ENCODE measurements at places on chromosomes 3 and 15.

GRCh38 chr15:85379403-85380131, 836 bp upstream of the AKAP13 start:
- peak; percentile 14 for DNase-seq

- no peak for DNase-seq
Observed at GRCh38 chr3:121747976-121748375, 1.6 kb downstream of the GOLGB1 start.

DNA sequence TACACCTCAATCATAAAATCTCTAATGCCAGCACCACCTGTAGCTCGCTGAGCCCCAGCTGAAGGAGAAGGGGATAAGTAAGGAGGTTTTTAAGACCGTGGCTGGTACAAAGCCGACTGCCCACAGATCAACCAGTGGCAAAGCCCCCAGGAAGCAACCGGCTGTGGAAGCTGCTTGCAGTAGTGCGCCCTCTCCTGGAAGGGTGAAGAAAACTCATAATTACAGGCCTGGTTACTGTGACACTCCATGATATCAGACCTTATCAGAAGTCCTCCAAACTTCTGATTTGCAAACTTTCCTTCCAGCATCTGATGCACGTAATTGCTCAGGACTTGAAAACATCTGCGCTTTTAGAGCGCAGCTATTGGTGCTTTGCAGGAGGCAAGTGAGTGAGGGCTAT, 63.1 kb upstream of the MCTP2 start:
- no peak for DNase-seq

GRCh38 chr15:77111789-77112188, 40.9 kb upstream of the TSPAN3 start:
- DNase-seq: no peak

DNA sequence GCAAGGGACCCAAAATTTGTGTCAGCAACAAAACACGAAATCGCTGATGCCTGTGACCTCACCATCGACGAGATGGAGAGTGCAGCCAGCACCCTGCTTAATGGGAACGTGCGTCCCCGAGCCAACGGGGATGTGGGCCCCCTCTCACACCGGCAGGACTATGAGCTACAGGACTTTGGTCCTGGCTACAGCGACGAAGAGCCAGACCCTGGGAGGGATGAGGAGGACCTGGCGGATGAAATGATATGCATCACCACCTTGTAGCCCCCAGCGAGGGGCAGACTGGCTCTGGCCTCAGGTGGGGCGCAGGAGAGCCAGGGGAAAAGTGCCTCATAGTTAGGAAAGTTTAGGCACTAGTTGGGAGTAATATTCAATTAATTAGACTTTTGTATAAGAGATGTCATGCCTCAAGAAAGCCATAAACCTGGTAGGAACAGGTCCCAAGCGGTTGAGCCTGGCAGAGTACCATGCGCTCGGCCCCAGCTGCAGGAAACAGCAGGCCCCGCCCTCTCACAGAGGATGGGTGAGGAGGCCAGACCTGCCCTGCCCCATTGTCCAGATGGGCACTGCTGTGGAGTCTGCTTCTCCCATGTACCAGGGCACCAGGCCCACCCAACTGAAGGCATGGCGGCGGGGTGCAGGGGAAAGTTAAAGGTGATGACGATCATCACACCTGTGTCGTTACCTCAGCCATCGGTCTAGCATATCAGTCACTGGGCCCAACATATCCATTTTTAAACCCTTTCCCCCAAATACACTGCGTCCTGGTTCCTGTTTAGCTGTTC, 34.9 kb downstream of the CHDH start:
- no peak for DNase-seq

GRCh38 chr3:171747223-171747920, 62.9 kb downstream of the PLD1 start:
- no peak for DNase-seq

DNA sequence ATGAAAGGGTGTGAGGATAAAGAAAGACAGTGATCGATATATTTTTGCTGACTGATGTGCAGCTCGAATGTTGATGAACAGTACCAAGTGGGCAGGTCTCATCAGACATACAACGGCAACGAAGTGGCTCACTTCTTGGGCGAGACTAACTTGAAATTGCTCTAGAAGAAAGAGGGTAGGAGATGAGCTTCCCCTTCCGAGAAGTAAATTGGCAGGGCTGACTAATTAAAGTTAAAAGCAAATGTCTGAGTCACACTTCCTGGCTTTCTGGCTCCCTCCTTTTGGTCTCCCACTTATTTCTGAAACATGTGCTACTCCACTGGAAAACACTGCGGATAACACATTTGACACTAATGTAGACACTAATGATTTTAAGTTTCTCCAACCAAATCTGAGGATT, 228.3 kb downstream of the ABHD5 start:
- DNase-seq: no peak

DNA sequence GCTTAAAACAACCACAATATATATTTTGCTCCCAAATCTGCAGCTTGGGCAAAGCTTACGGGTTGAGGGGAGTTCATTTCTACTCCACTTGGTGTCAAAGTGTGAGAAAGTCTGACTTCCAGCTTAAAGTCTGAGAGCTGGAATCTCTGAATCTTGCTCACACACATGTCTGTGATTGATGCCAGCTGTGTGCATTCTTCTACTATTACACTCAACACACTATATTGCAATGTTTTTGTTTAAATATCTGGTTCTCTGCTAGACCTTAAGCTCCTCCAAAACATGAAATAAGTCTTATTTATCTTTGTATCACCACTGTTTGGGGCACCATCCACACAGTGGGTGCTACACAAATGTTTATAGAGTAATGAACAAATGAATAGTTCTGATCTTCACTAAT, 36.7 kb upstream of the SECISBP2L start:
- DNase-seq: peak; percentile 41

- DNase-seq: no peak
Observed at GRCh38 chr3:119295816-119296726, 1.9 kb downstream of the ARHGAP31 start.

- no peak for DNase-seq
Observed at GRCh38 chr15:31034152-31034551, 42.7 kb upstream of the MTMR10 start.

DNA sequence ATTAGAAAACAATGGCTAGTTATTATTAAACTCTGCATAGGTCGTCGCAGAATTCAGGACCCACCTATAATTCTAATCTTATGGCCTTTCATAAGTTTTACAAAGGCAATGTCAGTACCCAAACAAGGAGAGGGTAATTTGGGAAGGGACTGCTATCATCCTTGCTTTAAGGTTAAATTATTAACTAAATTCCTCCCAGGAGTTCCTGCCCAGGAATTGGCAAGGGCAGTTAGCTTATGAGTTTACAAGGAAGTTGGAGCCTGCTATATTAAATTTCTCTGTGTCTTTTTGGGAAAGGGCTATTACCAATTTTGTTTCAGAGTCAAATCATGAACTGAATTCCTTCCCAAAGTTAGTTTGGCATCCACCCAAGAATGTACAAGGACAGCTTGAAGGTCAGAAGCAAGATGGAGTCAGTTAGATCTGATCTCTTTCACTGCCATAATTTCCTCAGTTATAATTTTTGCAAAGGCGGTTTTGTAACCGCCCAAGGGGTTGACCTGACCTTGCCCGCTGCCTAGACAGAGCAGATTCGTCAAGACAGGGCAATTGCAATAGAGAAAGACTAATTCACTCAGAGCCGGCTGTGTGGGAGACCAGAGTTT, 45.3 kb upstream of the LHFPL4 start:
- DNase-seq: no peak

DNA sequence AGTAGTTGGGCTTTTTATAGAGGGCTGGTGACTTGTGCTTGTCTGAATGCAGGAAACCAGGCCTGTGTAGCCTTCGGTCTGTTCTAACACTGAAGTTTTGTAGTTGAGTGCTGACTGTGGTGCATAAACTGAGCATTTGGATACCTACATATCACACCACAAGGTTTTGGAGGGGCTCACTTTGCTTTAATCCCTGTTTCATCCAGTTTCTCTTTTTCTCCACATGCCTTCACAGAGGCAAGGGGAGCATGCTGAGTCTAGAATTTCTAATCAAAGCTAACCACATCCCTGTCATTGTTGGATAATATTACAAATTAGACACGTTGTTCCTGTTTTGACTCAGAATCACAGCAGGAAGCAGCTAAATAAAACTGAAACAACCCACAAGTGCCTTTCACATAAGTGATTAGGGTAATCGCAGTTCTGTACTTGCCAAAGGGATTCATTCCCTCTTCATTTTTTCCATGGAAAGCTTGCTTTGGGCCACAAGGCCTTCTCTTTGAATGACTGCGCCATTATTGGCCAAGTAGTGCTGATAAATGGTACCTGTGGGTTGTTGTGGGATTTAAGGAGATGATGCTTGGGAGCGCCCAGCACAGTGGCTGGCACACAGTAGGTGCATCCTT, 48.9 kb downstream of the TGFBR2 start:
- no peak for DNase-seq

DNA sequence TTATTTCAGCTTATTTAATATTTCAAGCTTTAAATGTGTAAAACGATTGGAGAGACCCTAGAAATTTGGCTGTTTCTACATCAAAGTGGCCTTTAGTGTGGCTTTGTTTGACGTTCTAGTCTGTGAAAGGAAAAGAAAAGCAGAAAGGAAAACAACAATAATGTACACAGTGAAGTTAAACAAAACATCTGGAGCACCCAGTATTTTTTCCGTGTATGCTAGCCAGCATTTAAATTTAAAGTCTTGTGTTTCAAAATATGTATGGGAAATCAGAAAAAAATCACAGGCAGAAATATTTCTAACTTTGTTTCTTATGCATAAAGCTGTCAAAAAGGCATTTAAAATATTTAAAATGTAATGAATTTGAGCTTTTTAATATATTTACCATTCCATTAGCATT, 218.1 kb downstream of the NAALADL2 start:
- DNase-seq: no peak

DNA sequence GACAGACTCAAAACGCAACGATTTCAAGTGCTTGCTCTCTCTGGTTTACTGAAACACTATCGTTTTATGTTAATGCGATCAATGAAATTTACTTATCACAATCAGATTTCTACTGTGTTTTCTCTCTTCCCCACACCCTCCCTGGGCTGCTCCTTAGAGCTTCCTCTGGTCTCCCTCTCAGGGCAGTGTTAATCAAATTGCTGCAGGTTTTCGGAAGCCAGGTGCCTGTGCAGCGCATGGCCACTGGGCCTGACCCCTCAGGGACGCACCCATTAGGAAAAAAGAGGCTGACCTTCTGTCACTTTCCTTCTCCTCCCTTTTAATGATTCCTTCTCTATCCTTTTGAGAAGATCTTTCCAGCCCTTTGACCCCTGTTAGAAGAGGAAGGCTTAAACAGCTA, 134.5 kb upstream of the ONECUT1 start:
- no peak for DNase-seq

GRCh38 chr3:36763850-36764703, at the start of gene DCLK3:
TSS of gene DCLK3 (minus strand) at chr3:36764553. CDS start at chr3:36764263, 290 bp downstream.
- no peak for DNase-seq

- no peak for DNase-seq
Observed at GRCh38 chr3:125331243-125331642, 43.9 kb downstream of the ZNF148 start.

DNA sequence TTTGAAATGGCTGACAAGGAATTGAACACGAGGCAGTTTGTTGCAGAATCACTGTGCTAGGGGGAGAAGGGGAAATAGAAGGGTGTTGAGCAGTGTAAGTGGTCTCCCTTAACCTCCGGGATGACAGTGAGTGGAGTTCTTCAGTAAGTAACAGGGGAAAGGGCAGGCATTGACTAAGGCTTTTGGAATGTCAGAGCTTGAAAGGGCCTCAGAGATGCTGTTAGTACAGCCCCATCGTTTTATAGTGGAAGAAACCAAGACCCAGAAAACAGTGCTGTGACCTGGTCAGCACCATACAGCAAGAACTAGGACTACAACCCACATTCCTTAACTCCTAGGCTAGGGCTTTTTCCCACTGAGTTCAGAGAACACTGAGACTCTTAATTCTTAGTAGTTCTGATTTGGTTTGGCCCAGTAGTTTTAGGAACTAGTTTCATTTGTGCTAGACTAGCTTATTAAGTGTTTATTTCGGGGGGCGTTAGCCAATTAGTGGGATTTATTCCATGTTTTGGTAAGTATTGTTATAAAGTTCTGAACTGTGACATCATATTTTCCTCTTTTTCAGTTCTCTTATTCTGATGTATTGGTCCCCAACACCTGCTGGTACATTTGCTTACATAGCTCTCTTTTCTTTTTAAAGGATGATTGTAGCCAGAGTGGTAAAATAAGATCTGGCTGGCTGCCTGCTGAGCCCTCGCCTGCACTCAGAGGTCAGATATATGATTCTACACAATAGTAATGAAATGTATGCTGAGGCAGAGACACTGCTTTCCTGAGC, 34.2 kb downstream of the RAB11A start:
- peak; percentile 41 for DNase-seq

DNA sequence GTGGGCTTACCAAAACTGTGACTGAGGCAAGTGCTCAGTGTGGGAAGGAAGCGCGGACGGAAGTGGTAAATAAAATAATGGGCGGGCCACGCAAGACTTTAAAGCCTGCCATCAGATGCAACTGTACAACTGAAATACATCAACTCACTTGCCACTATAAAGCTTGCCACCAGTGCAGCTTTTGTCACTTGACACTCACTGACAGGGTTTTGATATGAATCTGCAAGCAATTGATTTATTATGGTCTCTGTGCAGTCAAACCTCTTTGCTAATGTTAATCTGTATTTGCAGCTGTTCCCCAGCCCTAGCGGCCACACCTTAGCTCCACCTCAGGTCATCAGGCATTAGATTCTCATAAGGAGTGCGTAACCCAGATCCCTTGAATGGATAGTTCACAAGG, 2.3 kb upstream of the GFM1 start:
- DNase-seq: no peak

All from hepatic stellate cell (primary cell).